ENCODE measurements at places on chromosomes 2 and 18.

DNA sequence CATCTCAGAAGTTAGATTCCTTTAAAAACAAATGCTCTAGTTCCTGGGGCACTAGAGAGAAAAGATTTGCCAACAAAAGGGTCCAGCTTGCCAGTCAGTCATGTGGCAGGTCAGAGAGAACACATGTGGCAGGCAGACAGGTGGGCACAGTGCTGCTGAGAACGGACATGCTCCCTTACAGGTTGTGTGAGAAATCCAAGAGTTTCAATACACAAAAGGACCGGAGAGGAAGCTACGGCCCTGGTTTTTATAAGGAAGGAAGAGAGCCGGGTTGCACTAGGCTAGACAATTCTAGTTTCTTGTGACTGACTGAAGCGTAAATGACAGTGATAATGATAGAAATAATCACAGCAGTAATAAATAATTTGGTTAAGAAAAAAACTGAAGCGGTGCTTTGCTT lies 18.3 kb downstream of the CDC42EP3 start:
- no peak for DNase-seq

- DNase-seq = no peak
Observed at GRCh38 chr2:18413676-18414396, 146.6 kb downstream of the RDH14 start.

GRCh38 chr2:19478409-19478808 lies 120.0 kb upstream of the OSR1 start:
- no peak for DNase-seq

DNA sequence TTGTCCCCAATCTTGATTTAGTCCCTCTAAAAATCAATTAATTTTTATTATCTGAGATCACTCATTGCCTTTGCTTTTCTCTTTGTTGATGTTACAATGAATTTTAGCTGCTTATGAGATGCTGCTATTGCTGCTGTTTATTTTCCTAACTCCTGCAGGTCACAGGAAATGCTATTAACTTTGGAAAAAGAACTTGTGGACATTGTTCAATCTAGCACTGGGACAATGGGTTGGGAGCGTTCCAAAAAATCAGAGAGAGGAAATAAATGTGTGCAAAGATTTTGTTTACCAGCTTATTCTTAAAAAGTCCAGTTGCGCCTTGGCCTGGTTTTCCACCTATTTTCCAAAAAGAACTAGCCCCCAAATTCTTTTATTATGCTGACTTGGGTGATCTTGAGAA lies 268.3 kb downstream of the PTH2R start:
- no peak for DNase-seq

DNA sequence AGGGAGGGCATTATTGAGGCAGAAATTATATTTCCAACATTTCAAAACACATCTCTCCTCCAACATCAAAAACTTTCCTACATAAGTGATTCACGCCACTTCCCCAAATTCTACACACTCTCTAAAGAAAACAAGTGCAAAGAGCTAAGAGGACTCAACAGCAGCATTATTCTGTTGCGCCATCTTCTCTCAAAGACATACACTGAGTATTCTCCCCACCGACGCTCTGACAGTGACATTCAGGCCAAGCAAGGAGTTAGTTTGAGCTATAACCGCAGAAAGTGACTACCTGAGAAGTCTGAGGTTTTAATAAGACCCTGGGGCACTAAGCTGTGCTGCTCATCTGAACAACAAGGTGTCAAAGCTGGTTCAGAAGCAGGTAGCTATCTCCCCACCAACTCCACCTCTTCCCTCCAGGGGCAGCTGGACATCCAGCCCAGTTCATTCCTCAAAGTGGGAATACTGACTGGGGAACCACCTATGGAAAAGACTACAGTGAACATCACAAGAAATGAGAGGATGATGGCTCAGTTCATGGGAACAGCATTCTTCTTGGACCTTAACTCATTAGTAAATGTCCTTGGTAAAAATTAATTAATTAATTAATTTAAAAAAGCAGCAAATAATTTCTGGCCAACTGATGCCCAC lies 309.5 kb upstream of the CCDC68 start:
- no peak for DNase-seq

Measured in stimulated activated CD8-positive, alpha-beta memory T cell treated with anti-CD3 and anti-CD28 coated beads, Interleukin-4, amount 100 ng/mL, for 1 hour (primary cell).